ENCODE measurements at places on chromosomes 12 and 14.

DNA sequence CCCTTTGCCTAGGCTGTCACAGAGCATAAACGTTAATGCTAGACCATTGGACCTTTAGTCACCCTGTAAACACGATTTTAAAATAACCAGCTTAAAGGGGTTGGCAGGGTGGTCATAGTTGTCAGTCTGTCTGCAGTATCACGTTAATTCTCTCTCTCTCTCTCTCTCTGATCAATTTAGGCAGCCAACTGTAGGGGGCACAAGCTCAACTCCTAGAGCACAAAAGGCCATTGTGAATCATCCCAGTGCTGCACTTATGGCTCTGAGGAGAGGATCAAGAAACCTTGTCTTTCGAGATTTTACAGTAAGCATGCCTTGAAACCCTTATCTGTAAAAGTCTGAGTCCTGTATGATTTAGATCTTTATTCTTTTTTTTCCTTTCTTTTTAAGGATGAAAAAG lies 97.1 kb downstream of the SCAF11 start:
- no peak for DNase-seq

DNA sequence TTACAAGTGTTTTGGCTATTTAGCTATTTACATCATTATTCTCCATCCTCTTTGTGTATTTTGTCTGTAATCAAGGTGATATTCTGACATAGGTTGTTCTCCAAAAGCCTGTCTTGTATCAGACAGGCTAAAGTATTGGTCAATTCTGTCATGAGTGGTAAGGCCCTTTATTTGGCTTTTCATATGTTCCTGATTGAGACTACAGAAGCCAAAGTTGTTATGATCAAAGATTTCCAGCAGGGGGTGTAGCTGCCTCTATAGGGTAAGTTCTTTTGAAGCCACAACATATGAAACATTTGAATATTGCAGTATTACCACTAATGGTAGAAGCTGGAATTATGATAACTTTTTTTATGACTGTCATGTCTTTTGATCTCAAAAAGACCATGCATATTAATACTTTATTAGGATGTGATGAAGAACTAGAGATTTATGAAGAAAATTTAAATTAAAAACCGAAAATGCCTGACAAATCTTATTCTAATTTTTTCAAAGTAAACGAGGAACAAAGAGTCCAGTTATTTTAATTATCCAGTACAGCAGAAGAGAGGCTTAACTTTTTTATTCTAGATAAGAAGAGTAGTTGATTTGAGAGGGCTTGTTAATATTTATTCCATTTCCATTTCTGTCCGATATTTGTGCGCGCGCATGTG lies 3.4 kb upstream of the ARHGAP5 start:
- DNase-seq, result peak; percentile 59

- no peak for DNase-seq
Observed at GRCh38 chr12:113302886-113303640, 31.8 kb downstream of the SLC8B1 start.

DNA sequence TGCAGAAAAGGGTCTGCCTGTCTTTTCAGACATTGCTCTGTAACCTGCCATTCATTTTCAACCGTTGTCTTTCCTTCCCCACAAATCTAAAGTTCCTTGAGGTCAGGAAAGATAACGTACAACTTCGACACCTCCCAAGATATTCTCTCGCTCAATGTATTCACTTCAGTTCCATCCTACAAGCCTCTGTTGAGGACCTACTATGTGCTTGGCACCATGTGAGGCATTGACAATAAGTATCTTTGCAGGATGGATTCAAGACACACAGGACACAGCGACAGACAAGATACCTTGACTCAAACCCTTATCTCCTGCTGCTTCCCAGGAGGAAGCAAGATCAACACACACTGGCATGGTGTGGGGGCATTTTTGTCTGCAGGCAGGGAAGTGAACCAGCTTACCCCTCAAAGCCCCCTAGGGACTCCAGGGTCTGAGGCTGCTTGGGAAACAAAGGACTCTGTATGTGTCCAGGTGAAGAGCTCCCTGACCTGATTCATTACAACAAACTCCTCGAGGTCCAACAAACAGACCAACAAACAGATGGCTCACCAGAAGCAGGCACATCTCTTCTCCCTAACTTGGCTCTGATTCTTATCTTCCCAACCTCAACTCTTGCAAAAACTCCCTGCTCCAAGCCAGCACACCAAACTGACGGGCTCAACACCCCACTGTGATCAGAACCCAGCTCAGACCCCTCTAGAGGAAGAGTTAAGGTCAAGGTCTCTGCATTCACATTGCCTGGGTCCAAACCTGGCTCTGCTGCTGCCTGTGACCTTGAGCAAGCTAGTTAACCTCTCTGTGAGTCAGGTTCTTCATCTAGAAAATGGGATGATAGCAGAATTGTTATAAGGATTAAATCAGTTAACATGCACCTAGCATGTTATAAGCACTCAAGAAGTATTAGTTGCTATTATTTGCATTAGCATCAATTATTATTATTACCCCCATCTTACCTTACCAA lies 6.3 kb downstream of the NUAK1 start:
- no peak for DNase-seq

DNA sequence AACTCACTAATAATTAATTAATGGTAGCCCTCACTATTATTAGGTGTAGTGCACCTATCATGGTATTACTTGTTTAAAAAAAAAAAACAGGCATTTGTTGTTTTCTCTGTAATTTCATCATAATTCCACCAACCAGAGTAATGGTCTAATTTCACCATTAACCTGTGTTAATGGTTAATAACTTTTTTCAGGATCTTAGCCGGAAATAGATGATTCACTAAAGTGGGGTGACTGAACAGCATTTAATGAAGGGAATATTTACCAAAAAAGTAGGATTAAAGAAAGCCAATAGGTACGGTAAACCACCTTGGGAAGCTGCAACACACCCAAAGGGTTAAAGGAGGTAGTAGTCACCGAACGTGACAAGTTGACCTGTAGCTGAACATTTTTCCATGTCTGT lies 13.0 kb downstream of the ETFBKMT start:
- DNase-seq, result no peak

- DNase-seq, result no peak
Observed at GRCh38 chr14:39452680-39453079, 20.4 kb upstream of the FBXO33 start.

- no peak for DNase-seq
Observed at GRCh38 chr12:104533134-104533533, 76.4 kb downstream of the CHST11 start.

DNA sequence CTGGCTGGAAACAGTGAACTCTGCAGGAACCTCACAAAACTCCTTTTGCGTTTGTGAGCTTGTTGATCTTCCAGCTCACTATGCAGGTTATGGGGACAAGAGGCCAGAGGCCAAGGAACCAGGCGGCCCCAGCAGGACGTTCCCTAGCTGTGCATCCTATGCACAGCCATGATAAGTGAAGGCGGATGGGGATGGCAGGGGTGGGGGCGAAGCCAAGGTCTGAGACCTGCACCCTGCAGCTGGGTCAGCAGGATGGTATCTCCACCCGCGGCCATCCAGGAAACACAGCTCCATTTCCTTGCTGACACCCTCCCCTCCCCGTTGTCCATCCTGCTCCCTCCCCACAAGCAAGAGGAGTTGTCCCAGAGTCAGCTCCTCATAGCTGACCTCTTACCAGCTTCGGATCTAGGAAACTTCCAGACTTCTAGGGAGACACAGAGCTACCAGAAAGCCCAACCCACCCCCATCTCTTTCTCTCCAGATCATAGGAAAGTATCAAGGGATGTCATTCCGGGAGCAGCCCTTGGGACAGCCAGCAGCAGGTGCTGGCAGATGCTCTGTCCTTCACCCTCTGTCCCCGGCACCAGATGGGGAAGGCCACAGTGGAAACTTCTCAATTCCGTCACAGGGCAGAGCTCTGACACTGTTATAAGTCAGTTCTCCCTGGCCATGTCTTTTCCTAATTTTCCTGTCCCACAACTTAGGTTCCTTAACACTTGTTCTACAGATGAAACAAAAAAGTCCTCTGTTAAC lies 9.4 kb downstream of the ZBTB39 start:
- no peak for DNase-seq

DNA sequence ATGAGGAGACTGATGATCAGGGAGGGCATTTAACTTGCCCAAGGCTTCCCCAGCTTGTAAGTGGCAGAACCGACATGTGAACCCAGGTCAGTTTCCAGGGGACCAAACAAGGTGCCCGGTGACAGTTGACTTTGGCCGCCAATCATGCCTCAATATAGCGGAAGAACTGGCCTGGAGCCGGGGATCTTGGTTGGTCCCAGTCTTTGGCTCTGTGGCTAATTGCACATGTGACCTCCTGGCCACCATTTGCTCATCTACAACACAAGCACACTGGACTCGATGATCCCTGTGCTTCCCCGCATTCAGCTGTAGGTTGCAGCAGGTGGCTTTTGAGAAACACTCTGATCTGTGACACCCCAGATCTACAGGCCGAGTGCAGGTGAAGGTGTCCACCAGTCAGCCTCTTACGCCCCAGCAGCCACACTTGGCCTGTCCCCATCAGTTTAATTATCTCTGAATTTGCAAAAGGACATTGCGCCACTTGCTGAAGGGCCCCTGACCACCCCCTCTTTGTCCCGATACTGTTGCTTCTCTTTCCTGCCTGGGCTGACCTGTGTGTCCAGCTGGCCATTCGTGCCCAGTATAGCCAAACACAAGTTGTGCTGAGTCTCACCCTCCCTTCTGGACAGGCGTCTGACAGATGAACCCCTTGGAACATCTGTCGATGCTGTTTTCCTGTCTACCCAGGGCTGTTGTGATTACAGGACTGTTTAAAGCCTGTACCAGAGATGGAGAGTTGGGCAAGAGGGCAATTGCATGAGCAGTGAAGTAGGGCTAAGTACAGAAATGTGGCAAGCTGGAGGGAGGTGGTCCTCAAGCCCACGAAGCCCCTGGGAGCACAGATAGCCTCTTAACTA lies 14.1 kb downstream of the ACACB start:
- DNase-seq, result no peak

- DNase-seq, result no peak
Observed at GRCh38 chr14:59317798-59318505, 129.5 kb downstream of the DAAM1 start.

GRCh38 chr12:127363392-127363791 lies 903.6 kb upstream of the TMEM132C start:
- no peak for DNase-seq

DNA sequence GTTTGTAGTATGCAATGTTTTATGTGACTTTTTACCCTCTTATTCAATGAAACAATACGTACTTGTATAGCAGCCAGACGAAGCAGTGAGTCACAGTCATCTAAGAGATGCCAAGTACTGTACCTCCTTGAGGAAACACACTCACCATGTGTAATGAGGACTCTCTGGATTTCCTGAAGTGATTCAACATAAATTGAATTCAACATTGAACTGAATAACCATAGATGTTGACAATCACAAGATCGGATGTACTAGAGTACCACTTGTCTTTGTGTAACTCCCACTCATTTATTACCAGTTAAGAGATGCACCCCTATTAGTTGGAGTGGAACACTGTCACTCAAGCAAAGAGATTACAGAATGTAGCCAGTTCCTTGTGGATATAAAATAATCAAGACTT lies 175.2 kb upstream of the HMGA2 start:
- no peak for DNase-seq

GRCh38 chr12:107662484-107662883 lies 23.1 kb upstream of the PWP1 start:
- DNase-seq, result no peak

DNA sequence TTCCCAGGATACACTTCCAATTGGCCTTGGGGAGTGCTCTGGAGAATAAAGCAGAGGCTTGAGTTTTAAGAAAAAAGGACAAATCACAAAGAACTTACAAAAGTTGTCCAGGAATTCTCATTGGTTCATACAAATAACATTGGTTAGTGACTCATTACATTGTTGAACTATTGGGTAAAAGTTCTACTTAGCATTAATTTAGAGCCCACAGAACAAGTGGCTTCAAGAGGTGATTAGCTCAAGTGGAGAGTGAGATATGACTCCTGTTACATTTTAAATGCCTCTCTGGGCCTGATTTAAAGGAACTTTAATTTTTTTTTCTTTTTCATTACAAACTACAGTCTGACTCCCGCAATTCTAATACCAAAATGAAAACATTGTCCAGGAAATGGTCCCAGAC lies 72.9 kb downstream of the ASCL4 start:
- no peak for DNase-seq

- no peak for DNase-seq
Observed at GRCh38 chr12:121530600-121531355, 50.0 kb downstream of the KDM2B start.

DNA sequence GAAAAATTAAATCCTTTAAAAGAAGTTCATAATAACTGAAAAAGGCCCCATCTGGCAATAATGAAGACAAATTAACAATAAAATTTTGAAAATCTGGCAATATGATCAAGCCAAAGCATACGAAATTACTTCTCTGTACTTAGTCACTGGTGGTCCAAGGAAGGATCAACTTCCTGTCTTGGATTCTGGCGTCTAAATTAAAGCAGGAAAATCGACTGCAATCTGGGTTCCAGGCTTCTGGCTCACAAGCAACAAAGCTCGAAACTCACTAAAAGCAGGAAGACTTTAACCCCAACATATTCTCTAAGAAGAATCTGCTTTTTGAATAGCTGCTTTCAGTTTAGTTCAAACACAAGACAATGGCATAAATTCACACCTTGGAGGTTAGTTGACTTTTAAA lies 49.7 kb downstream of the LRIG3 start:
- no peak for DNase-seq

DNA sequence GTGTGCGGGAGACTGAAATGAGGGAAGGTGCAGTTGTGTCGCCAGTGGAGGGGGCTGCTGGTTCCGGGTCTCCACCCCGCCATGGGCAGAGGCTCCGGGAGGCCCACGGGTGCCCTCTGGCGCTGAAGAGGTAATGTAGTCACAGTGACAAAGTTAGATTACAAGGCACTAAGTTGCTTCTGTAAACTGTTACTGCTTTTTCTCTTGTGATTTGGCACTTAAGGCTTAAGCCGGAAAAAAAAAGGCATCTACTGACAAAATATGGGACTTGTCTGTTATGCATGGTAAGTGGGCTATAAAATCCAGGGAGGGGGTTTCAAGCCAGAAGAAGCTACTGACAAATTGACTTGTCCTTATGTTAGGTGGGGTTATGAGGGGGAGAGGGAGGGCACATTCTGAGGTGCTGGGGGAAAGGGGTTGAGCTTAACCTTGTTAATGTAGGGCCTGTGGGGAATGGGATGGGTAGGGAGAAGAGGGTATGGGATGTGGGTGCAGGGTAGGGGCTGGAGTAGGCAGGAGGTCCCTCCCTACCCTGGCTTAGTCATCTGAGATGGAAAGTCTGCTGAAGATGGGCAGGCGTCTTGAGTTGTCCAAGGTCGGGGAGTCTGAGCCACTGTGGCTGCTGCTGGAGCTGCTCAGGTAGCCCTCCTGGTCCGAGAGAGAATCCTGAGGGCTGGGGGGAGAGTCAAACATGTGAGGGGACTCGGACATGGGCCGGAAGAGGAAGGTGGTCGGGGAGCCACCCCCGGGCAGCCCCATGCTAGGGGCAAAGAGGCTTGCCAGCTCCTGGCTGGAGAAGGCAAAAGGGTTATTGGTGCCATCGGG lies 3.7 kb downstream of the ZFP36L1 start:
- DNase-seq, result no peak

DNA sequence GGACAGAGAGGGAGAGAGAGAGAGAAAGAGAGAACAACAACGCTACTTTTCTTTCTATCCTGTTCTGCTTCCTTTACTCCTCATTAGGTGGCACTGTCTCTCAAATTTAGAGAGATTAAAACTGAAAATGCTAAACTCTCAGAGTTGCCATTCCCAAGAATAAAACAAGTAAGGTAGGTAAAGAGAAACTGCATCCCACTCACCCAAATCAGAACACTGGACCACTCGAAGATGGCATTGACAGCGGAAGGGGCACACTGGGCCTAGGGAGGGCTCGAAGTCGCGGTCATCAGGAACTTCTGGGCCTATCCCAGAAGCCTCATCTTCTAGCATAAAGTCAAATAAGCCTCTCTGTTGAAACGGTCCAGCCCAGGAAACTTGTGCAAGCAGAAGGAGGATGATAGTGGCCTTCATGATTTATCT lies 4.5 kb downstream of the DCN start:
- DNase-seq, result no peak

- DNase-seq, result no peak
Observed at GRCh38 chr12:115035535-115036107, 351.6 kb upstream of the TBX3 start.

Data from NCI-H187 treated with DMSO at 0.1 percent for 48 hours (cell line).